Nephron progenitor cell (in vitro differentiated cells): ENCODE measurements at places on chromosomes 13 and 19.

DNA sequence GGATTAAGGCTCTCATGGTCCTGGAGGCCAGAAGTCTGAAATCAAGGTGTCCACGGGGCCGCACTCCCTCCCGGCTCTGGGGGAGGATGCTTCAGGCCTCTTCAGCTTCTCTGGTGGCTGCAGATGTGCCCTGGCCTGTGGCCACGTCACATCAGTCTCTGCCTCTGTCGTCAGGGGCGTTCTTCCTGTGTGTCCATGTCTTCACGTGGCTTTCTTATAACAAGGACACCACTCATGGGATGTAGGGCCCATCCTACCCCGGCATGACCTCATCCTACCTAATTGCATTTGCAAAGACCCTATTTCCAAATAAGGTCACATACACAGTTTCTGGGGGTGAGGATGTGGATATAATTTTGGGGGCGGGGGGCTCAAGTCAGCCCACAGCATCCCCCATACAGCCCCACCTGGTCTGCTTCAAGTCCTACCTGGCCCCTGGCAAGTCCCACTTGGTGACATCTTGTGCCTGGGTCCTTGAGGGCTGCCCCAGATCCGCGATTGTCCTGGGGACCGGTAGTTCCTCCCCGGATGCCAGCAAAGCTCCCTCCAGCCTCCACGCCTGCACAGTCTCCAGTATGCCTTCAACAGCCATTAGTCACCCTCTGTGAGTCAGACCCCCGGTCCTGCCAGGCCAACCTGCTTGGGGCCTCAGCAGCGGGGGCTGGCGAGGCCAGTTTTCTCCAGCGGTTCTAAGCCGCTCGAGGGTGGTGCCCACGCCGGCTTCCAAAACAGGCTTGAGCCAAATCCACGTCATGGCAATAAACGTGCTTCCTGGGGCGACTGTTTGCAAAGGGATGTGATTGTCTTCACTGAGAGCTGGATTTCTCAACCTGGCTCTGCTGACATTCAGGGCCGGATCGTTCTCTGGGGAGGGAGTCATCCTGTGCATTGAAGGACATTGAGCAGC lies 32.2 kb downstream of the MYO9B start:
- peak; percentile 18 for DNase-seq

DNA sequence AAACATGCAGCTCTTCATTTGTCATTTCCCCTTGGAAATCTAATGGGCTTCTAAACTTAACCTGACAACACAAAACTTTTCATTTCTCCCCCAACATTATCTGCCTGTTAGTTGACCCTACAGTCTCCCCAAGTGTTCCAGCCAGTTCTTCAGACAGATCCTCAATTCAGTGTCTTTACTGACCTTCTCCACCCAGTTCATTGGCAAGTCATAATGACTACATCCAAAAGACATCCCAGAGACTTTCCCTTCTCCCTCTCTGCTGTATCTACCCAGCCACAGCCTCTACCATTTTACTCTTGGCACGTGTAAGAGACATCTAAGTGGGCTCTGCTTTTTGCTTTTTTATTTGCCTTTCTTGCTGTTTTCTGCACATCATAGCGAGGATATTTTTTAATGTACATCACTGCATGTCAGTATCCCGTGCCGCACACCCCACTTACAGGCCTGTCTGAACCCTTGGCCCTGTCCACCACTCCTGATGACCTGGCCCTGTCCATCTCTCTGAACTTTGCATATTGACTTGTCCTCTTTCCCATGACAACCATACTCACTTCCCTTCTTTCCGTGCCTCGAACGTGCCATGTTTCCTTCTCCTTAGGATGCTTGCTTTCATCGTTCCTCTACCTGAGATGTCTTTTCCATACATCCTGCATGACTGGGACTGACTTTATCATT lies 391.9 kb downstream of the IRS2 start:
- no peak for DNase-seq

DNA sequence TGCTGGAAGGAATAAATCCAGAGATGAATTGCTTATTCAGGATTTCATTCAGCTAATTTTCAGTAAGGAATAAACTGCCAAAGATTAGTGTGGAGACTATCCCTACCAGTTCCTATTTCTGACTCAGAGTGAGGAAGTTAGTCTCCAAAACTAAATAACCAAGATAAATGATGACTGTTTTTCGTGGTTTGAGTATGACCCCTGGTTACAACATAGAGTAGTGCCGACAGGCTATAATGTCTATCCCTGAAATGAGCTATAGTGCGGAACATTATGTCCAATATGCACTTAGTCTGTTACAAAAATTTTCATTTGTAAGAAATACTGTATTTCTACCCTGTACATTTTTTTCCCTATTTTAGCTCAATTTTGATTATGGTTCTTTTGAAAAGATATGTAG lies 51.4 kb downstream of the NBEA start:
- DNase-seq = no peak

- peak; percentile 90 for DNase-seq
Measured at GRCh38 chr19:52993342-52994178, 20.2 kb upstream of the ERVV-1 start.

DNA sequence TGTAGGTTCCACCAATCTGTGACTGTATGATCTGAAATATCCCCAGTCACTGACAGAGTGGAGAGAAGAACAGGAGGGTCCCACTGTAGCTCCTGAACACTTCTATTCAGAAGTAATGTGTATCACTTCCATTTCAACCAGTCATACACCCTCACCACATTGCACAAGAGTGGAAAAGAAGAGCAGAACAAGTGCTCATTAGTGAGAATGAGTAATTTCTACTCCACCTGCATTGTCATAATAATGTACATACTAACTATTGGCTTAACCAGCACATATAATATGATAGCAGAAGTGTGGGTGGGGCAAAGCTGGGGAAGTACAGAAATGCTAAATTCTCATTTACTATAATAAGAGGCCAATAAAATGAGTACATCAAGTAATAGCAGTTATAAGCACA lies 342.7 kb downstream of the LMO7 start:
- no peak for DNase-seq

GRCh38 chr19:4272894-4273293 lies 6.2 kb upstream of the SHD start:
- no peak for DNase-seq
